ENCODE measurements at places on chromosomes 2 and 18. TPM values are rescaled to one million over a fixed set of nuclear protein-coding genes. Genes with fewer than 3 reads are reported as not detected.

Gene CD207
- 0.21 TPM for total RNA-seq

Gene OXER1
- 3.7 TPM for total RNA-seq

Gene TM4SF20
- not detected for total RNA-seq

Gene ANKRD29
- 19.8 TPM for total RNA-seq

Gene NPHP1
- total RNA-seq = 8.0 TPM

Gene NDUFS1
- 51.3 TPM for total RNA-seq

Gene KCNK3
- 2.4 TPM for total RNA-seq

Gene GAREM1
- 29.3 TPM for total RNA-seq

Gene NOSTRIN
- 42.4 TPM for total RNA-seq

Gene C2orf15
- not detected for total RNA-seq

Gene SDC1
- 0.78 TPM for total RNA-seq

Gene FAM161A
- 2.8 TPM for total RNA-seq

Data from tibial nerve (tissue), 4 donors.